ENCODE measurements at places on chromosomes 5 and 9. TPM values are rescaled to one million over a fixed set of nuclear protein-coding genes. Genes with fewer than 3 reads are reported as not detected.

GRCh38 chr5:19577882-19578281 lies 410.1 kb downstream of the CDH18 start:
- no peak for DNase-seq

GRCh38 chr5:176810687-176811501 lies 535 bp downstream of the UNC5A start:
- DNase-seq = no peak

GRCh38 chr9:80125731-80126264 lies 554.0 kb downstream of the TLE4 start:
- DNase-seq = no peak

- no peak for DNase-seq
Observed at GRCh38 chr9:73753171-73753570, 601.5 kb downstream of the ANXA1 start.

The DMRT2 gene
- not detected for total RNA-seq
